Stimulated activated CD4-positive, alpha-beta T cell treated with anti-CD3 and anti-CD28 coated beads, Interleukin-15, amount 100 ng/mL, for 1 hour (primary cell): ENCODE measurements at places on chromosomes 11 and 22.

DNA sequence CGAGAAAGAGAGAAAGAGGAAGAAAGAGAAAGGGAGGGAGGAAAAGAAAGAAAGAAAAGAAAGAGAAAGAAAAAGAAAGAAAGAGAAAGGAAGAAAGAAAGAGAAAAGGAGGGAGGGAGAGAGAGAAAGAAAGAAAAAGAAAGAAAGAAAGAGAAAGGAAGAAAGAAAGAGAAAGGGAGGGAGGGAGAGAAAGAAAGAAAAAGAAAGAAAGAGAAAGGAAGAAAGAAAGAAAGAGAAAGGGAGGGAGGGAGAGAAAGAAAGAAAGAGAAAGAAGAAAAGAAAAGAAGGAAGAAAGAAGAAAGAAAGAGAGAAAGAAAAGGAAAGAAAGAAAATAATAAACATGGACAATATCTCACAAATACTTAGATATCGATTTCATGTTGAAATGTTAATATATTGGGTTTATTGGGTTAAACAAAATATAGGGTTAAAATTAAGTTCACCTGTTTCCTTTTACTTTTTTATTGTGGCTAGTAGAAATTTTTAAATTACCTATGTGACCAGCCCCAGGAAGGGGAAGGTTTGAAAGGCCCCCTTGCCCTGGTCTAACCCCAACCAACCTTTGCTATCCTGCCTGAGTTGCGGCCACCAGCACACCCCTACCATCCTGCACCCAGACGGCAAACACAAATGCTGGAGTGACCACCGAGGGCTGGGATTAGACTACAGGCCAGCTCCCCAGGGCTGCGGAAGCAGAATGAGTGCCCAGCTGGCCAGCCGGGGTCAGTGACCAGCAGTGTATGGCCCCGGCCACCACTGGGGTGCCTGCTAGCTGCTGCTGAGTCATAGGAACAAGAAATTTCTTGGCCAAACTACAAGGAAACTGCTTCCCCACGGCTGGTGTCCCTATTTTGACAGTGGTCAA lies 81.0 kb upstream of the FGF3 start:
- DNase-seq, result no peak

GRCh38 chr11:96267496-96268032 lies 75.4 kb downstream of the MAML2 start:
- no peak for DNase-seq

- DNase-seq, result no peak
Measured at GRCh38 chr11:62542111-62542745, 4.4 kb downstream of the AHNAK start.

DNA sequence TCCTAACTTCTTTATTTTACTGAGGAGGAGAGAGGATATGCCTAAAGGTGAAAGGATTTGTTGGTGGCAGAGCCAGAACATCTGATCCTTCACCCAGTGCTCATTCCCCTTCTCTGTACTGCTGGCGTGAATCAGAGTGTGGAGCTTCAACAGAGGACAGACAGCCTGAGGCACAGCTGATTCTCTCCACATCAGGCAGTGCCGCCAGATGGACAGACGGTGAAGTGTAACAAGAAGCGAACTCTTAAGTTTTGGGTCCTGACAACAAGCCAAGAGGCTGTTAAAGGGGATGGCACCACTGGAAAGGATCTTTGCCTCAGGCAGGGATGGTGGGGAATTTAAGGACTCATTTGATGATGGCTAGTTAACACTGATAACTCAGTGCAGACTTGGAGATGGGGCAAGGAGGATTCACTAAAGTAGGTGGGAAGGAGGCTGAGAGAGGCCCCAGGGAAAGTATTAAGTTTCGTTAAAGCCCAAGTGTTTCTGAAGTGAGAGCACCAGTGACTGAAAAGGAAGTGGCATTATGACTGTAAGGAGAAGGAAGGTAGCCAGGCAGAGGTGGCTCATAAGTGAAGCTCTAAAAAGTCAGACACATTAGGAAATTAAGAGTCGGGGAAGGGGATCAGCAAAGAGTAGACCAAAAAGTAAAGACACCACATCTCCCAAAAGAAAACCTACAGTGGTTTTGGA lies 81.3 kb downstream of the CLPB start:
- DNase-seq, result no peak

- no peak for DNase-seq
Measured at GRCh38 chr22:29555065-29555644, 1.6 kb upstream of the THOC5 start.

DNA sequence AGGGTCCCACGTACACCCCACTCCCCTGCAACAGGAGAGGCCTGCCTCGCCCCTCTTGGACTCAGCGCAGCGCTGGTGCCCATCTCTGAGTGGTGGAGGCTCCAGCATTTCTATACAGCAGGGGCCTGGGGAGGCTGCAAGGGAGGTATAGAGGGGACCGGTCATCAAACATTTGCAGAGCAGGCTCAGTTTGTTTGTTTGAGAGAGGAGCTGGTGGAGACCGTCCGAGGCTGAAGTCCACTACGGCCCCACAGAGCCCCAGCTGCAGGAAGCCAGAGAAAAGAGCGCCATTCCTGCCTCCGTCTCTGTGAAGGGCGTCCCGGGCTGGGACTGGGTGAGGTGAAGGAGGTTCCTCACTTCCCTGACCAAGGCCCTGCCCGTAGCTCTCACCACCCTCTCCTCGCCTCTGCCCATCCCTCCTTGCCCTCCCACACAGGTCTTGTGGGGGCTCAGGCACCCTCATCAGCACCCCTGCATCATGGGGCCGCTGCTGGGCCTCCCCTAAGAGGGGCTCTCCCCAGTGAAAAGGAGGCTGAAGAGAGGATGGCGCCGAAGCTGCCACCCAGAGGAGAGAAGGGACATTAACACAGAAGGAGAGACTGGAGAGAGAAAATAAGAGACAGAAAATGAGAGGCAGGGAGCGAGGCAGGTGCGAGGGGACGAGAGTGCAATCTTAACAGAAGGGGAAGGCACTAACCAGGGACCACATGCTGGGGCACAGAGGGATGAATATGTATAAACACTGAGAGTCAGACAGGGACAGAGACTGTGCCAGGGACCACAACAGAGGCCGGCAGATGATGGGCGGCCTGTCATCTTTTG lies 24.5 kb downstream of the RPUSD4 start:
- DNase-seq, result no peak
